Activated CD4-positive, alpha-beta T cell treated with anti-CD3 and anti-CD28 coated beads for 4 hours (primary cell): ENCODE measurements at places on chromosomes 1 and 21.

GRCh38 chr21:44508711-44509445 lies 31.1 kb downstream of the KRTAP10-1 start:
- no peak for DNase-seq

DNA sequence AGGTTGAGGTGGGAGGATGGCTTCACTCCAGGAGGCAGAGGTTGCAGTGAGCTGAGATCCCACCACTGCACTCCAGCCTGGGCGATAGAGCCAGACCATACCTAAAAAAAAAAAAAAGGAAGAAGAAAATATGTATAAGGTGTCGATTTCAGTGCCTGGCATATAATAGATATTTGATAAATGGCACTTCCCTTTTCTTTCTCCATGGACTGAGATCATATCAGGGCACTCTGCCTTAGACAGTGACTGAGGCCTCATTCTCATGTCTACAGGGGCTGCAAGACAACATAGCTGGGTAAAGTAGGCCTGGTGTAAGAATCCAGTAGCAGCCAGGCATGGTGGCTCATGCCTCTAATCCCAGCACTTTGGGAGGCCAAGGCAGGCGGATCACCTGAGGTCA lies 21.2 kb downstream of the PCAT6 start:
- no peak for DNase-seq

DNA sequence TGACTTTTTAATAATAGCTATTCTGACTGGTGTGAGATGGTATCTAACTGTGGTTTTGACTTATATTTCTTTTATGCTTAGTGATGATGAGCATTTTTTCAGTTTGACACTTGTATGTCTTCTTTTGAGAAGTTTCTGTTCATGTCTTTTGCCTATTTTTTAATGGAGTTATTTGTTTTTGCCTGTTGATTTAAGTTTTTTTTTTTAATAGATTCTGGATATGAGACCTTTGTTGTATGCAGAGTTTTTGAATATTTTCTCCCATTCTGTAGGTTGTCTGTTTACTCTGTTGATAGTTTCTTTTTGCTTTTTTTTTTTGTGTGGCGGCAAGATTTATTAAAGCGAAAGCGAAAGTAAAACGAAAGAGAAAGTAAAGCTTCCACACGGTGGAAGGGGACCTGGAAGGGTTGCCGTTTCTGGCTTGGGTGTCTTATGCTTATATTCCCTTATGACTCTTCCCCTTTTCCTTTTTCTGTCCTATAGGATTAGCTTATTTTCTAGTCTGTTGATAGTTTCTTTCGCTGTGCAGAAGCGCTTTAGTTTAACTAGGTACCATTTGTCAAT lies 67.6 kb downstream of the TBX19 start:
- DNase-seq = peak; percentile 10

DNA sequence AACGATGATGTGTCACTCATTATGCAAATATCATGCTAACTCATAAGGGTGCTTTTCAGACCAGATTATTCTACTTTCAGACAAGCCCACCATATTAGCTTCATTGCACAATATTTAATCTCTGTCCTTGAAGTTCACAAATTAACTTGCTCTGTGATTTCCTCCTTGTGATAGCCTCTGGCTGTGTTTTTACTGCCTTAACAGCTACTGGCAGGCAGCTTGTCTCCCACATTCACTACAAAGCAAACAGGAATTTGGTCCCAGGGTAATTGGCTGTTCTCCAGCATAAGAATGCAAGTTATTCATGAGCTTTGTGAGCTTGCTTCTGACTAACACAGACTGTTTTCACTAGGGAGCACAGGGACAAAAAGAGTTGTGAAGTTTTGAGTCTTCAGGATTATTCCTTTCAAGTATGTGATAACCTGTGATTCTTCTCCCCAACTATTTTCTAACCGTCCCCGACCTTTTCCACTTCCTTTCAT lies 87.9 kb upstream of the HMCN1 start:
- no peak for DNase-seq

DNA sequence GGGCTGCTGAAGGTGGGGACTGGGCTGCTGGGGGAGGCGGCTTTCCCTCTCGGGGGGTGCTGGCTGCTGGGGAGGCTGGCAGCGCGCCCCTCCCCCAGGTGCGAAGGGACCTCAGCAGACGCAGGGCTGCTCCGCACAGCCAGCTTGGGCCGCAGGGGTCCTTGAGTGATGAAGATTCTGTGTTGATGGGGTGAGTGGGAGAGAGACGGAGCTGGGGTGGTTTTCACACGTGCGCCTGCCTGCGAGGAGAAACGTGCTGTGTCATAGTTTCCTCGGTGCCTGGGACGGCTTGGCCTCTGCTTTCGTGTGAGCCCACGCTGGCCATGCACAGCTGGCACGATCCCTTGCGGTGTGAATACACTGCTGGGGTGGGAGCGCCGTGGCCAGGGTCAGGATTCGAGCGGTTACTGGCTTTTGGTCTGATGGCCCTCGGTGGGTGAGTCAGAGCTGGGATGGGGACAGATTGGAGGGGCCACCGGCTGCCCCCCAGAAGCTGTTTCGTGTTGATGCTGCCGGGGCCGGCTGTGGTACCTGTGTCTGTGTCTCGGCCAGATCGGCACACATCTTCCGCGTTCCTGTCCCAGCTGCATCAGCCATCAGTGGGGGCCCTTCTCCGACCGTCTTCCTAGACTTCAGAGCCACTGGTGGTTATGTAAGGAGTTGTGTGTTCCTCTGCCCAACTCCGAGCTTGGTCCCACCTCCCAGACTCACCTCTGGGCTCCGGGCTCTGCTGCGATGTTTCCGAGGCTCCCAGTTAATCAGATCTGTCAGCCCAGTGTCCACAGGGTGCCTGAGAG lies 24.9 kb downstream of the PRKCZ start:
- no peak for DNase-seq

- DNase-seq = no peak
These were observed 9.6 kb downstream of the ESPN start for GRCh38 chr1:6434186-6434585.

DNA sequence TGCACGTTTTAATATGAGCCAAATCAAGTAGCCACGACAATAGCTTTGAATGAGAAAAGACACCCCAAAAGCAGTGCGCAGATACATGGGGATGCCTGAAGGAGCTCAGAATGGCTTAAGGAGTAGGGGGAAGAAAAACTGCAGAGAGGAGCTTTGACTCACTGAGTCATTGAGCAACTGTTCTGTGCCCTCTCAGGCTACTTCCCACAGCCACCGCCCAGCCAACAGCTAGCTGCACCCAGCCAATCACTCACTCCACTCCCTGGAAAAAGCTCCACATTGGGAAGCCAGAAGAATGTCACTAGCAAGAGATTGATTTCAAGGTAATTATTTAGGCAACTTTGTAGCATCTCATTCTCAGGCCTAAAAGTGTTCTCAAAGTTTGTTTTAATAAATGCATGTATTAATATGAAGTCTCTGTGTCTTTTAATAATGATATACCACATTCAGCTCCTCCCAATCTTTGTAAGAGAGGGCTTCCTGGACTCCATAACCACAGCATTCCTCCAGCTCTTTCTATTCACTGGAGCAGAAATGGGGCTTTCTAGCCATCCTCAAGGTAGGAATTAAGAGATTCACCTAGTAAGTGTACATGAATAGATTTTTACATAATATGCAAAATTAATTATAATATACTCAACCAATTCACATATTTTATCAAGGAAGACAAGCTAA lies 16.8 kb downstream of the DUSP10 start:
- DNase-seq = no peak
